ENCODE measurements at places on chromosomes 1 and 21. TPM values are rescaled to one million over a fixed set of nuclear protein-coding genes. Genes with fewer than 3 reads are reported as not detected.

Gene ARHGEF19
- polyA plus RNA-seq = 22.0 TPM

Gene LRRC39
- 1.7 TPM for polyA plus RNA-seq

Gene VCAM1
- 27.6 TPM for polyA plus RNA-seq

Gene CADM3
- polyA plus RNA-seq = 0.14 TPM

Gene KANK4
- 19.7 TPM for polyA plus RNA-seq

Gene VWA5B1
- 1.2 TPM for polyA plus RNA-seq

Gene TEDDM1
- polyA plus RNA-seq = 0.09 TPM

Gene GSTM4
- polyA plus RNA-seq = 56.8 TPM

Gene KCNN3
- 2.8 TPM for polyA plus RNA-seq

Gene PFKFB2
- polyA plus RNA-seq = 18.2 TPM

Gene NPPB
- not detected for polyA plus RNA-seq

Gene IFNLR1
- polyA plus RNA-seq = 7.0 TPM

Gene KRTAP21-2
- polyA plus RNA-seq = not detected

Gene C1orf198
- 92.3 TPM for polyA plus RNA-seq

Gene REG4
- 1.5 TPM for polyA plus RNA-seq

Gene HES2
- 0.27 TPM for polyA plus RNA-seq

Gene CA14
- polyA plus RNA-seq = 6.2 TPM

Gene AMY1A
- polyA plus RNA-seq = not detected

Gene CTNNBIP1
- 33.6 TPM for polyA plus RNA-seq

Gene CYP2J2
- 1.4 TPM for polyA plus RNA-seq
